ENCODE measurements at places on chromosomes 4 and X.

DNA sequence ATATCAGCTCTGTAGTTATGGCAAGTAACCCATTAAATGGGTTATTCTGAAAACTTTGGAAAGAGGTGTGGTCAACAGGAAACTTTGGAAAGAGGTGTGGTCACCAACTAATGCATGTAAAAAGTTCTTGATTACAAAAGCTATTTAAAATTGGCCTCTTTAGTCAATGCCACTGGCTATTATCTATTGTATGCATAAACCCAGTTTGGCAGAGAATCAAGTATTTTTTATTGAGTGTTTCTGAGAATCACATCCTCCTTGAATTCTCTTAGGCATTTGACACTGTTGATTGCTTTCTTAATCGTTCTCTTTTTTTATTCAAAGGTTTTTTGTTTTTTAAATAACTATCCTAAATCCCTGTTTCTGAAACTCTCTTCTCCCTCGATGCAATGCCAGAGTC, 7.5 kb downstream of the P2RY4 start:
- no peak for DNase-seq

DNA sequence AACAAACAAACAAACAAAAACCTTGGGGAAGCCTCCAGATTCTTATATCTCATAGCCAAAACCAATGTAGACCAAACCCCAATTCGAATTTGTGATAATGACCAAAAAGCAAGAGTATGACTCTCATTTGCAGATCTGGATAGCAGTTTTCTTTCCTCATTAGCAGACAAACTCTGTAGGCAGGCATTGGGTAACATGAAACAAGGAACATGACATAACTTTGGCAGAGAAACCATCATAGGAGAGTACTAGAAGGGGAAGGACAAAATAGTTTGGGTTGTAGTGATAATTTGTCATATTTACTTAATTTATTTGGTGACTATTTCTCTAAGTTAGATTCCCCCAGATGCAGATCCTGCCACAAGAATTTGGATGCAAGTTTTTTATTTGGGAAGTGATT, 187.8 kb downstream of the MID1IP1 start:
- DNase-seq: no peak

GRCh38 chr4:23741681-23742191, 148.1 kb downstream of the PPARGC1A start:
- DNase-seq: no peak

GRCh38 chr4:60452266-60452665, 747.9 kb upstream of the ADGRL3 start:
- DNase-seq: peak; percentile 64

- no peak for DNase-seq
These were observed 120.2 kb upstream of the GK2 start for GRCh38 chr4:79528241-79528706.

- peak; percentile 3 for DNase-seq
These were observed 43.8 kb downstream of the GALNT7 start for GRCh38 chr4:173212379-173212778.

GRCh38 chrX:97882306-97882705, 998.6 kb downstream of the RPA4 start:
- no peak for DNase-seq

GRCh38 chr4:176186671-176187395, 8.6 kb downstream of the SPATA4 start:
- DNase-seq: no peak

DNA sequence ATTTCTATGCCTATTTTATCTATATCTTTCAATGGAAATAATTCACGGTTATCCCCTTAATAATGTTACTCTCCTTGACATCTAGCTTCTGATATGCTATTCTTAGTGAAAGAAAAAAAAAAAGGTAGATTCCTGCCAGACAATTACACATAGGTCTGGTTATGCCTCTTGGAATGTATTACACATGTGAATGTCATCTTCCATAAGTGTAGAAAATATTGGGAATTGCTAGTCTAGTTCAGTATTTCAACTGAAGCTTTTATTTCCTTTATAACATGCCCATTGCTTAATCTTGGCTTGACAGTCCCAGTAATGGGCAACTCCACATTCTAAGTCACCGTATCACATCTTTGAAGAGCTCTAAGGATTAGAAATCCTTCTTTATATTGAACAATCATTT, 25.4 kb upstream of the PPP1R2C start:
- DNase-seq: no peak

- no peak for DNase-seq
These were observed 229.3 kb downstream of the IDS start for GRCh38 chrX:149275836-149276235.

- DNase-seq: no peak
These were observed 158.1 kb downstream of the DTHD1 start for GRCh38 chr4:36439556-36439955.

DNA sequence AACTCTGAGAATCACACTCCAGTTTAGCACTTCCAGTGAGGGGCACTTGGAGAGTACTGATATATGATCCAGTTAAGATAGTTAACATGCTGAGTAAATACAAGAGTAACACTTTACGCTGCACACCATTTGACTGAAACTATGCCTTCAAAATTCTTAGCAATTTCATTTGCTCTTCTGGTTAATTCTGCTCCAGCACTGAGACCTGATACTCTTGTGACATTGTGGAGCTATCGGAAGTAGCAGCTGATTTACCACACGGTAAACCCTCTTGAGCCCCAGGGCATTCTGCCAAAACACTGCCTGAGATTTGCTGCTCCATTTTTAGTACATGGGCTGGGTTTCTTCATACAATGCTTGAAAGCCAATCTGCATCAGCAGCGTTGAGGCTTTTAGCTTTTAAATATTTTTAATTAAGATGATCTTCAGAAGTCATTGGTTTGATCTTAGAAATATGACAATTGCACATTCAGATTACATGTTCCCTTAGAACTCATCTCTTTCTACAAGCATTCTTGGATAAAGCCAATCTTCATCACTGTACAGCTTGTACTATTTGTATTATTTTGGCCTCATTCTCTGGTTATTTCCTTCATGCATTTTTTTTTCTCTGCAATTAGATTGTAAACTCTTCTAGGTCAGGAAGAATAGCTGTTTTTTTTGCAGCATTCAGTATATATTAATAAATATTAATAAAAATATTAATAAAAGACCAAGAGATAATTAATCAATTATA, 67.8 kb upstream of the ETNPPL start:
- DNase-seq: peak; percentile 82

DNA sequence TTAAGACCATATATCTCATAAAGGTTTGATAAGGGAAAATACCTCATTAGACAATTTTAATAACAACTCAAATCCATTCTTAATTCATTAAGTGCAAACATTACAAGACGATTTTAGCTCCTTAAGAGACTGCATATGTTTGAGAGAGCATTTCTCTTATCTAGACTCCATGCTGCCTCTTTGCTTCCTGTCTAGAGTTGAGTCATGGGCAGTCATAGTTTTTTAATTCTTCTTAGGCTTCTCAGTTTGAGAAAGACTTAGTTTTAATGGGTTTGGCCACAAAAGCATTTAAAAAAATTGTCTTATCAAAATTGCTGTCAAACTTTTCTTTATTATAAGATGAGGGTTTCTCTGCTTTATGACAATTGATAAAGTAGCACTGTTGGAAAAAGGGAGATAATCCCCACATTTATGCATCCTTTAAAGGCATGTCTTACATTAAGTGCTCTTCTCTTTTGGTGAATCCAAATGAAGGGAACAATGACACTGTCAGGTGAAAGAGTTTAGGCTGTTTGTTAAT, 713.4 kb downstream of the PCDH18 start:
- DNase-seq: no peak

- no peak for DNase-seq
These were observed 1267.3 kb downstream of the PCDH19 start for GRCh38 chrX:99142745-99143144.

GRCh38 chr4:4461850-4462249, 74.9 kb downstream of the NSG1 start:
- DNase-seq: no peak

GRCh38 chrX:5650904-5651303, 577.8 kb downstream of the NLGN4X start:
- DNase-seq: no peak

DNA sequence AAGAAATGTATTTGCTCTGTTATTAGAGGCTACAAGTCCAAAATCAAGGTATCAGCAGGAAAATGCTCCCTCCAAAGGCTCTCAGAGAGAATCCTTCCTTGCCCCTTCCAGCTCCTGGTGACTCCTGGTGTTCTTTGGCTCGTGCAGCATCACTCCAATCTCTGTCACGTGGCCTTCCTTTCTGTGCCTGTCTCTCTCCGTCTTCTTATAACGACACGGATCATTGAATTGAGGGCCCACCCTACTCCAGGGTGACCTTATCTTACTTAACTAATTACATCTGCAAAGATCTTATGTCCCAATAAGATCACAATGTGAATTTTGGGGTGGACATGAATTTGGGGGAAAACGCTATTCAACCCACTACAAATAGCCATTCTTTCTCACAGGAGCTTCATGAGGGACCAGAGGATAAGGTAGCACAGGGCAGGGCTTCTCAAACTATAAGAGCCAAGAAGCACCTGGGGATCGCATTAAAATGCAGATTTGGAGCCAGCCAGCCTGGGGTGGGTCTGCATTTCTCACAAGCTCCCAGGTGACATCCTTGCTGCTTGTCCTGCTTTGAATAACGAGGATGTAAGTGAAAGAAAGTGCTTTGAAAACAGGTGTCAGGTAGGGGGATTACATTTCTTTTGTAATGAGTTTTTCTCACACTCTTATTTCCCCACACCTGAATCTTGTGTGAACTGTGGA, 41.9 kb upstream of the APLN start:
- DNase-seq: no peak

DNA sequence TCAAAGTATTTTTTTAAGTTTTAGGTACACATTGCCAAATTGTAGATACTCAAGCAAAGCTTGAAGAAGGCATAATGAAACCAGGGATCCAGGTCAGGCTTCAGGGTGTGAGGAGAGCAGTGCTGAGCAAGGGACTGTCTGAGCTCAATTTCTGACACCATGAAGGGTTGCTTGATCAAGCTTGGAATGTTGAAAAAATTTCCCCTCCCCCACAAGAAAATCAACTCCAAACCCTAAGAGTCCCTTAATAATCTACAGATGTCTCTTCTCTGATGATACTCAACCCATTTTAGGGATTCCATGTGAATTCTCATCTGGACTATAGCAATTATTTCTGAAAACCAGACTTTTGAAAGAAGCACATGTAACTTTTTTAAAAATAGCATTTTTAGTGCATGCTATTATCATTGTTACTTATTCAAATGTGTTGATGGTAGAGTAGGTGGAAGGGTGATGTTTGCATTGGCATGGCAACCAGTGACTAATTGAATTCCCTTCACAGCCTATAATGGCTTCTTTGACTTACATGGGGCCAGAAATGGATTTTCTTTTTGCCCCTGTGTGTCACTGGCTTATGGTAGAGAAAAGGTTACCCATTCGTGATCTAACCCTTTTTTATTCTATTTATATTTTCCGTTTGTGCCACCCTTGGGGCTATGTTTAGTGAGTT, 252.0 kb downstream of the FBXW7 start:
- DNase-seq: no peak

DNA sequence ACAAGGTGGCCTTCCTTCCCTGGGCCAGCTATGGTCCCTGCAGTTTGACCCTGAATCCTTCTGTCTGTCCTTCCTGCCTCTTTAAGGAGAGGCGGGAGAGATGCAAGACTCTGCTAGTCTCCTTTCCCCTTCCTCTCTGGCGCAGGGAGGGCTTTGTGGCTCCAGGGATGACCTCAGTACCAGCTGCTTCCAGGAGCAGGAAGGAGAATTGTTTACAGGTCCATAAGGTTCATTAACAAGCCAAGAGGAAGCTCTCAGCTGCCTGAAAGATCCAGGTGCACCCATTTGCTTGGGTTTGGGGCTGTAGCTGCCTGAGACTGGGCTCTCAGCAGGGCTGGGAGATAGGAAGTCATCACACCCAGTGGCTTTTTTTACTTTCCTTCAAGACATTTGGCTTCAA, 4.0 kb upstream of the FATE1 start:
- DNase-seq: peak; percentile 12

GRCh38 chrX:45710081-45710801, 509.6 kb upstream of the DIPK2B start:
- no peak for DNase-seq

DNA sequence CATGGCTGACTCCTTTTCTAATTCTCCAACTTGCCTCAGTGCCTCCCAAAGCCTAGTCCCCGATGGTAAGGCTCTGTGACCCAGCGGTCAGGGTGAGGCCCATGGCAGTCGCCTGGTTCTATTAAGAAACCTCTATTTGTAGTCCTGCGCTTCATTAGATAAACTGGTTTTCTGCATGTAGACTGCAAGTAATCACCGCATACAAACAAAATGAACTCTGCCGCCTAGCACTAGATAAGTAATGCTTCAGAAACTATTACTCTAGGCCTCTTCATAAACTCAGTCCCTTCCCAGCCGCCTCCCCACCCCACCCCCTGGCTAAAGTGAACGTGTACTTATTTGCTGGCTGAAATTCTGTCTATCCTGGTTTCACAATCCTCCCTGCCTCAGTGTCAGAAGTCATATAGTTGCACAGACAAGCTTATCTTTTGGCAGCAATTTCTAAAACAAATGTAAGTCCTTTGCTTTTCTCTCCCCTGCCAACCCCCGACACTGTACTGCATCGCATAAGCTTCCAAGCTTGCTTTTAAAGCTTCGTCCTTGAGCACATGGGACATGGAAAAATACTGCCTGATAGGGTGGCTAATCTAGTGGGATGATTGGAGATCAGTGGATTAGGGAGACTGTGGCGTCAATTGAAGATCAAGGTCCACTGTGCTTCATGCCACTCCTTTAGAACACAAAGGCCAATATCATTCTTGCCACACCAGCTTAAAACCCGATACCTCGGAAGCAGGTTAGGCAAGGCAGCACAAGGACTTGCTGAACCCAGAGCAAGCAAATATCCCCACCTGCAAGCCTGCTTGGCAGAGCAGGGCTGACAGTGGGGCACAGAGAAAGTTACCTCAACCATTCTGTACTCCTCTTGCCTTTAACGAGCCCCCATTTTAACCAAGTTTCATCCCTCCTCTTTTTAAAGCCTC, 125.8 kb downstream of the IRF2 start:
- DNase-seq: no peak

- DNase-seq: no peak
These were observed 167.8 kb upstream of the NAP1L5 start for GRCh38 chr4:88865466-88865865.

DNA sequence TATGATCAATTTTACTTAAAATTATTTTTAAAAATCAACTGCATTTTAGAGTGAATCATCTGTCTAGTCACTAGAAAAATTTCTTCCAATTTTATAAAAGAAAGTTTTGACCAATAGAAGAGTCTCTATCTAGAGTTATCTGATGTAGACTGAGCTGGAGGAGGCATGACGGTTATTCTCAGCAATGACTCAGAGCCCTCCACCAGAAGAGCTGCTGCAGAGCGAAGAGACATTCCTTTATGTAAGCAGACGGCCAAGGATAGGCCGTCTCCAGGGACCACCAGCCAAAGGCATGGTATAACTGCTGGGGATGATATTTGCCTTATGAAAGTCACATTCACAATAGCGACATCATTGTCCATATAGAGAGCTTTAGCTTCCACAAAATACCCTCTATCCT, 23.0 kb downstream of the LDB2 start:
- no peak for DNase-seq

GRCh38 chr4:107826421-107826980, 1.8 kb downstream of the SGMS2 start:
- no peak for DNase-seq
